ENCODE measurements at places on chromosomes 6 and 20.

DNA sequence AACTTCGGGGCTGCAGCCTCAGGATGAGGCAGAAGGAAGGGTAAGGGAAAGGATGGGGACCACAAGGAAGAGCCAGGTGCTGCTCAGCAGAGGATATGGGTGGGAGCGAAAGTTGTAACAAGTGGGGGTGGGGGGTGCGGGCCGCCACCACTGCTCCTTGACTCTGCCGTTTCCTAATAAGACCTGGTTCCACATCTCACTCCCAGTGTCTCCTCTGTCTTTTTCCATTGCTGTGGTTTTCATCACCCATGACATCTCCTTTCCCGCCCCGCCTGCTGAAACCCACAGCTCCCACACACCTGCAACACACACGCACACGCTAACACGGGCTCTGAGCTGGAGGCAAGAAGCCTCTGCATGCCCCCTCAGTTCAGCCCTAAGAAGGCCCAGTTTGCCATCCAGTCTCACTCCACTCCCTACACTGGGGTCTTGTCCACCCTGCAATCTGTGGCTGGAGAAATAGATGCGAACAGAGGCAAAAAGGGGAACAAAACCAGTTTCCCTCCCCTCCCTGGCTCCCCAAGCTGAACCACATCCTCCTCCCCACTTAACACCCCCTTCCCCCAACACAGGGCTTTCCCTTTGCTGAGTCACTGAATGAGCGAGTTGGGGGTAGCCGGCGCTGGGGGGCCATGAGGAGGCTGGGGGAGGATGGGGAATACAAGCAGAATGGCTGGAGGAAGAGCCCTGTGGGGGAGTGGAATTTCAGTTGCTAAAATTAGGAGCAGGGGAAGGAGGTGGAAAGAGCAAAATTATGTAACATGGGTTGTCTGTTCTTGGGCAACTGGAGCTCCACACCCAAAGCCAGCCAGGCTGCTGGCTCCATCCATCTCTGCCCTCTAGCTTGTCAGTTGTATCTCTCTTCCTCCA, 11.5 kb downstream of the NFKBIL1 start:
- no peak for DNase-seq

- no peak for DNase-seq
Observed at GRCh38 chr20:15806105-15806504, 767.1 kb downstream of the KIF16B start.

GRCh38 chr6:163301726-163302635, 112.5 kb upstream of the QKI start:
- no peak for DNase-seq

GRCh38 chr6:147654103-147654845, 145.8 kb downstream of the SAMD5 start:
- DNase-seq: no peak

DNA sequence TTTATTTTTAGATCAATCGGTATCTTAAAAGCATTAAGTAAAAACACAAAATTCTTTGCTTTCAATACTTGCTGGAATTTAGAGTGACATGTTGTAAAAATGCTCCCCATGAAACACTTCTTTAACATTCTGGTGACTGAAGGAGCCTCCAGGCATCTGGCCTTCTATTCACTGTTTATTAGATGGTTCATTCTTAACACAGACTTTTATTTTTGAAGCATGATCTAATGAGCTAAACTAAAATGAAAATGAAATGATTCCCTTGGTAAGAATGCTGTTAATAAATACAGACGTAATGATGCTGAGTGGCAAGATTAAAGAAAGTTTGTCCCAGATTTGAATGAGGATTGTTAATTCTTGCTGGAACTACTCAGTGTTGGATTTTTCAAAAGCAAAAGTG, 698.4 kb downstream of the TENT5A start:
- no peak for DNase-seq

DNA sequence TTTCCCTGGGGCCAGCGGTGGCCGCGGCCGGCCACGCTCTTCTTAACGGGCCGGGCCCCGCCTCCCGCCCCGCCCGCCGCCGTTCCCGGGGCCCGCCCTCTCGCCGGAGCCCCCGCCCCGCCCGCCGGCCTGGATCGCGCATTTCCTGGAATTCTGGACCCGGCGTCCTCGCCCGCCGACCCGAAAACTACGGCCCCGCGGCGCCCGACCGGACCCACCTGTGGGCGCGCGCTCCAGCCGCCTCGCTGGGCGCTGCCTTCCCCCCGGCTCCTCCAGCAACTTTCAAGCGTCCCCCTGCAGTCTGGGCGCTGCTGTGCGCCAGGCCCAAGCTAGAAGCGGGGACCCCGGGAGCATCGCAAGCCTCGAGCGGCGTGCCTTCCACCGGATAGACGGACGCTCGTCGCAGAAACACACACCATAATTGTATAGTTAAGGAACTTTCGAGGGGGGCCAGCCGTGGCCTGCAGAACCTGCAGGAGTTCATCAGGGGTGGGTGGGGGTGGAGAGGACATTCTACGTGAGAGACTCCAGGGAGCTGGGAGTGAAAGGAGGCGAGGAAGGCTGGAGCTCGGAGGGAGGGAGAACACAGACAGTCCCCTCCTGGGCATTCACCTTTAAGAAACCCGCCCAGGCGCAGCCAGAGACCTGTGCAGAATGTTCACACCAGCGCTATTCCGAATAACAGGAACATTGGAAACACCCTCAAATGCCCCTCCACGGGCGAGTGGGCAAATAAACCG, at the start of gene ADA:
Gene ADA (minus strand): TSS at position 16 of the 740 bp plus-strand sequence. CDS start 92 bp downstream, outside the sequence.
- peak; percentile 73 for DNase-seq
